Activated naive CD8-positive, alpha-beta T cell treated with anti-CD3 and anti-CD28 coated beads, Interleukin-2, amount 10 ng/mL, durations not matched to agents 7 days and 5 days (primary cell): ENCODE measurements at places on chromosomes 5 and 9.
A peak's percentile ranks its signal among the peaks of the same experiment; 100 is the strongest.

- DNase-seq = no peak
These were observed 253.3 kb upstream of the SMARCA2 start for GRCh38 chr9:1761807-1762206.

DNA sequence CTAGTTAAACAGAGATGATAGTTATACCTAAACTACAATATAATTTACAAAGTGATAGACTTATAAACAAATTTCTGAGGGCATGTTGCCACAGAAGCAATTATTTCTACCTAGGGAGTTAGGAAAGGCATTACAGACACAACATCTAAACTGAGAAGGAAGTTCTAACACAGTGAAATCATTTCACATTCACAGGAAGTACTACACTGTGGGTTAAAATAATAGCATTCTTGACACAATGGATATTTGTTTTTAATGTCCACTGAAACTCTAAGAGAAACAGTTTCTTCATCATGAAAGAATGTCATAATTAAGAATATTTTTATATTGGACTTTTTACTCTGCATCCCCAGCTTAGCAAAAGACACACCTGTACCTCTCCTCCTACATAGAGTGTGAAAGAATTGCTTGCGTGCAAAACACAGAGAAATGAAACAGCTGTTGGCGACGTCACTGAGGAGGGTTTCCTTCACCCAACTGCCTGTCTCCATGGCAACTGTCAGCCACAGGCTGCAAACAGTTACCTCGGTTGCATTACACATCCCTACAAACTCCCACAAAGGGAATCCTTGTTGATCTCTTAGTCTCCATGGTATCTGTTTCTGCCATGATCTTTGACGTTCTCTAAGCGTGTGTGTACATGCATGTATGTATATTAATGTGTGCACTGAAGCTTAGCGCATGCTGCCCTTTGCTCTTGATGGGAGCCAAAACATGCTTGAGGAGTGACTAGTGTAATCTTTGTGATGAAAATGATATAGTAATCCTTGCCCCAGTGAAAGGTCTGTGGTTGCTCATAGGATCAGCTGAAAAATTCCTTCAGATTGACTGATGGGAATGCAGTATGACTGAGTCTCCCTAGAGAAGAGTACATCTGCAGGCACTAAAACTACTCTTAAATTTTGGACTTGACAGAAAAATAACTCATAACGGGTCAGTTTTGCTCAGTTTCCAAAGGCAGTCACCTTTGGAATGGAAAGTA is 168.5 kb downstream of the ACTL7B start:
- no peak for DNase-seq

GRCh38 chr5:78600687-78601414 is 47.7 kb downstream of the LHFPL2 start:
- no peak for DNase-seq

- no peak for DNase-seq
These were observed 60.2 kb downstream of the SFXN1 start for GRCh38 chr5:175538576-175538975.

- no peak for DNase-seq
These were observed 48.7 kb downstream of the NEURL1B start for GRCh38 chr5:172689801-172690200.

- DNase-seq = no peak
These were observed 204.4 kb downstream of the EFNA5 start for GRCh38 chr5:107466233-107466769.

GRCh38 chr9:111645806-111646205 is 14.7 kb downstream of the DNAJC25 start:
- DNase-seq = no peak

DNA sequence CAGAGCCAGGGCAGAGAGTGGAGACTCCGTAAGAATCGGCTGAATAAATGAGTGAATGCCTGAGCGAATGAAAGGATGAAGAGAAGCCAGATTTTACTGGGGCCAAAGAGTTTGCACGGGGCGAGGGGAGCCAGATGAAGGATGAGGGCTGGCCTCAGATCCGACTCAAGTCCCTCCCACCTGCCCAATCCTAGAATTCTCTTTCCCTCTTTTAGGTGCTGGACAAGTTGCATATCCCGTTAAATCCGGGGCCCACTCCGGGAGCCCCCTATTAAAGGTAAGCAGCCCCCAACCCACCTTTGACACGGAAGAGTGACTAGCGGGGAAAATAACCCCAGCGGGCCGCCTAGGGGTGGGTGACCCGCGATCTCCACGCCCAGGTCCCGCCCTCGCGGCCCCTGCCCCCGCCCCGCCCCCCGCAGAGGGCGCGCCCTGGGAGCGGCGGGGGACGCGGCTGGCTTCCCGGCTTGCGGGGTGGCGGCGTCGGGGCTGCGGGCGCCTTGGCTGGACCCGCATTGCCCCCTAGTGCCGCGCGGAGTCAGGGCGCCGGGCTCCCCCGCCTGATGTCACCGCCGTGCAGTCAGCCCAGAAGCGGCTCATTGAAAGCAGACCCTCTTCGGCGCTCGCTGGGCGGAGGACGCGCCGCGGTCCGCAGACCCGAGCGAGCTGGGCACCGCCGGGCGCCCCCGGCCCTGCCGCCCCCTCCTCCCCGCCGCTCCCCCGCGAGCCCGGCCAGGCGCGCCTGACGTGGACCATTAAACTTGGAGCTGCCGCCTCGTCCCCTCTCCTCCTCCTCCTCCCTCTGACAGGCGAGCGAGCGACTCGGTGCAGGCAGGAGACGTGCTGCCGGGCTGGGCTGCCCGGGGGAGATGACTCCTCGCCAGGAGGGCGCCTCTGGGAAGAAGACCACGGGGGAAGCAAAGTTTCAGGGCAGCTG is at the start of gene ADRA1B:
TSS of gene ADRA1B (plus strand) at position 579 of the 937 bp plus-strand sequence. CDS start 424 bp downstream, outside the sequence.
- DNase-seq = peak; percentile 69

- no peak for DNase-seq
These were observed 66.5 kb downstream of the CPLANE1 start for GRCh38 chr5:37182667-37183066.
